ENCODE measurements at places on chromosomes 16 and 17.

GRCh38 chr17:5096731-5097100 is 15.0 kb downstream of the ZNF232 start:
- no peak for DNase-seq

DNA sequence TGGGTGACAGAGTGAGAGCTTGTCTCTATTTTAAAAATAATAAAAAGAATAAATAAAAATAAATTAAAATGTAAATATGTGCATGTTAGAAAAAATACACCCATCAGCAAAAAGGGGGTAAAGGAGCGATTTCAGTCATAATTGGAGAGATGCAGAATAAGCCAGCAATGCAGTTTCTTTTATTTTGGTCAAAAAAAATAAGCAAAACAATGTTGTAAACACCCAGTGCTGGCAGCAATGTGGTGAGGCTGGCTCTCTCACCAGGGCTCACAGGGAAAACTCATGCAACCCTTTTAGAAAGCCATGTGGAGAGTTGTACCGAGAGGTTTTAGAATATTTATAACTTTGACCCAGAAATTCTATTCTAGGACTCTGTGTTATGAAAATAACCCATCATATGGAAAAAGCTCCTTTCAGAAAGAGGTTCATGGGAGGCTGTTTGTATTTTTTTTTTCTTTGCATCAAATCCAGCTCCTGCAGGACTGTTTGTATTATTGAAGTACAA is 8.5 kb downstream of the STH start:
- no peak for DNase-seq

DNA sequence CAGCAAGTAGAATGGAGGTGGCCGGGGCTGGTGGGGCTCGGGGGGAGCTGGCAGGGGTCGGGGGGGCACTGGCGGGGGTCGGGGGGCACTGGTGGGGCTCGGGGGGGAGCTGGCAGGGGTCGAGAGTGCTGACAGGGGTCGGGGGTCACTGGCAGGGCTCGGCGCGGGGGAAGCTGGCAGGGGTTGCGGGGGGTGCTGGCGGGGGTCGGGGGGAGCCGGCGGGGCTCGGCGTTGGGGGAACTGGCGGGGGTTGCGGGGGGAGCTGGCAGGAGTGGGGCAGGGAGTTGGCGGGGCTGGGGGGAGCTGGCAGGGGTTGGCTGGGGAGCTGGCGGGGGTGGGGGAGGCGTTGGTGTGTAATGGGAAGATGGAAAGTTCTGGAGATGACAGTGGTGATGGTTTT is 25.1 kb downstream of the CCDC57 start:
- no peak for DNase-seq

GRCh38 chr17:82298538-82299421 is 18.6 kb downstream of the CD7 start:
- DNase-seq = no peak

GRCh38 chr17:9383826-9384225 is 191.8 kb downstream of the STX8 start:
- DNase-seq = no peak

GRCh38 chr16:23902748-23903414 is 67.1 kb downstream of the PRKCB start:
- DNase-seq = peak; percentile 29

- no peak for DNase-seq
These were observed 10.4 kb downstream of the CDIPT start for GRCh38 chr16:29852654-29853053.

GRCh38 chr16:48099455-48099854 is 56.3 kb downstream of the ABCC12 start:
- DNase-seq = no peak

GRCh38 chr17:66200685-66201092 is 8.8 kb upstream of the CEP112 start:
- DNase-seq = peak; percentile 79

GRCh38 chr17:18182978-18183333 is 672 bp upstream of the ALKBH5 start:
- peak; percentile 78 for DNase-seq

DNA sequence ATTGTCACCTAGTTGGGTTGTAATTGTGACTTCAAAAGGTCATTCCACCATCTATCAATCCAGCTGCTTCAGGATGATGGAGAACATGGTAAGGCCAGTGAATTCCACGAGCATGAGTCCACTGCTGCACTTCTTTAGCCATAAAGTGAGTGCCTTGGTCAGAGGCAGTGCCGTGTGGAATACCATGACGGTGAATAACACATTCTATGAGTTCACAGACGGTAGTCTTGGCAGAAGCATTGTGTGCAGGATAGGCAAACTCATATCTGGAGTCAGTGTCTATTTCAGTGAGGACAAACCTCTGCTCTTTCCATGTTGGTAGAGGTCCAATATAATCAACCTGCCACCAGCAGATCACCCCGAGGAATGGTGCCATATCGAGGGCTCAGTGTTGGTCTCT is 650.9 kb downstream of the KCNJ2 start:
- no peak for DNase-seq

DNA sequence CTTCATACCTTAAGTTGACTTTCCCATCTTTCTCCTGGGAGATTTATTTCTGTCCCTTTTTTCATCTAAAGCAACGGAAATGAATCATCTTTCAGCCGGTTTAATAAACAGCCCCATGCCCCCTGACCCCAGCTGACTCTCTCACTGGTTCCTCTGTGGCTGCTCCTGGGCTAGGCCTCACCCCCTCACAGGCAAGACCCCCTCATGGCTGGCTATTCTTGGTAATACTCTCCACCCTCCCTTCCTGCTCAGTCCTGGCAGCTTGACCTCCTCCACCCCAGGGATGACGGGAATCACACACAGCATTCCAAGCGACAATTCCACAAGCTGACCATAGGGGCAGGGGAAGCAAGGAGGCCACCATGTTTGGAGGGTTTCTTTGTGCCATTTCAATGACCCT is 1.5 kb upstream of the ADAP2 start:
- no peak for DNase-seq

- no peak for DNase-seq
These were observed 158.6 kb downstream of the AXIN2 start for GRCh38 chr17:65402513-65403496.

GRCh38 chr16:46768809-46769208 is 20.7 kb upstream of the MYLK3 start:
- no peak for DNase-seq

- DNase-seq = no peak
These were observed 219.7 kb upstream of the RPL38 start for GRCh38 chr17:73983621-73984400.

- no peak for DNase-seq
These were observed 25.0 kb upstream of the SLC38A8 start for GRCh38 chr16:84067640-84068039.

DNA sequence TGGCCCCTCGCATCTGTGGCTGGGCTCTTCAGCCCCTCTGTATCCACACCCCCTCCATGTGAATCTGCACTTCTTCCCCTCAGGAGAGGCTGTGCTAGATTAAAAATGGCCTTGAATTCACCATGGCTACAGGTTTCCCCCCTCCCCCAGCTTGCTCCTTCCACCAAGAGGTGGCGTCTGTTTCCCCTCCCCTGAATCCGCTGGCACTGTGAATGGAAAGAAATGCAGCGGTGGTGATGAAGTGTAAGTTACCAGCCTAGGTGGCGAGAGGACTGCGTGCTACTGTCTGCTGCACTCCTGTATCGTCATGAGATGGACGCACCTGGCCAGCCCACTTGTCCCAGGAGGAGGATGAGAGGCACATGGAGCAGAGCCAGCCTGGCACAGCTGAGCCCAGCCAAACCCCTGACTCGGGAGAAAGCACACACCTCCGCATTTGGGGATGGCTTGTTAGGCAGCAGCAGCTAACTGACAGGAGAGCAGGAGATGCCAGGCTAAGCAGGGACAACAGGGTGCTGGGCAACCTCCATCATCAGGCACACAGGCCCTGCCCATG is 26.2 kb downstream of the TNFRSF13B start:
- DNase-seq = no peak

- no peak for DNase-seq
These were observed 20.8 kb downstream of the FOXF1 start for GRCh38 chr16:86531191-86531545.

DNA sequence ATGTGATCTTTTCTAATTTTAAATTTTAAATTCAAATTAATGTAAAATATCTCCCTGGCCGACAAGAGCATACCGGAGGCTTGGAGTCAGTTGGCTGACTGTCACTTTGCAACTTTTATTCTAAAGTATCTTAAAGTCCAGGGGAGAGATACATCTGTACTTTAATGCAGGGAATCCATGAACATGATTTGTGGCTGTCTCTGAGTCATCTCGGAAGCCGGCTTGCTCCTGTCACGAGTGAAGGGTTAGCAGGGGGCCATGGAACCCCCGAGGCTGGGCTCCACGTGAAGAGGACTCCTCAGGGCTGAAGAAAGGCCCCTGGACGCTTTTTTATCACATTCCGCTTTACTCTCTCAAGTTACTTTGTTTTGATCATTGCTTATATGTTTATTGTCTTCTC is 13.3 kb downstream of the TVP23A start:
- no peak for DNase-seq

DNA sequence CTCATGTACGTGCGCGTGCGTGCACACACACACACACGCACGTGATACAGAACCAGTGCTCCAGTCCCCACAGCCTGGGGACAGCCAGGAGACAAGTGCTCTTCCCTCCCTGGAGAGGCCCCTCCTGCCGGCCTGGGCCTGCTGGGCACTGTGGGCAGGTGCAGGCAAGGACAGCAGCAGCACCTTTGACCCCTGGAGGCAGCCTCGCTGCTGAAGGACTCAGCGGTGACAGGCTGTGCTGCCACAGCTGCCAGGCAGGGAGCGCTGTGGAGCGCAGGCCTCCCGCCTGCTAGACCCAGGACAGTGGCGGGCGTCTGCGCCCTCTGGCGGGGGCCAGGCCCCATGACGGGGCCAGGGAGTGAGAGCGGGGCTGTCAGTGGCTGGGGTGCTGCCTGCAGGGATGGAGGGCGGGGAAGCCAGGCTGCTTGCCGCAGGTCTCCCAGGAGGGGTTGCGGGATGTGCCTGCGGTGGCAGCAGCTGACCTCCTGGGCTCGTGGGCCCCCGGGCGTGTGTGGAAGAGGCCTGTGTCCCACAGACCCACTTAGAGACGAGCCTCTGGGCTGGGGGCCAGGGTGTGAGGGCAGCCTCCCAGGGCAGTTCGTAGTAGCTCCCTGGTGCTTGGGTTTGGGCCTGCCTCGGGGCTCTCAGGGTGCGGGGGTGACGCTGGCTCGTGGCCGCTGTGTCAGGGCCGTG is 63.5 kb upstream of the PVALEF start:
- peak; percentile 75 for DNase-seq

- no peak for DNase-seq
These were observed 4.3 kb upstream of the NLRP1 start for GRCh38 chr17:5588584-5588983.

DNA sequence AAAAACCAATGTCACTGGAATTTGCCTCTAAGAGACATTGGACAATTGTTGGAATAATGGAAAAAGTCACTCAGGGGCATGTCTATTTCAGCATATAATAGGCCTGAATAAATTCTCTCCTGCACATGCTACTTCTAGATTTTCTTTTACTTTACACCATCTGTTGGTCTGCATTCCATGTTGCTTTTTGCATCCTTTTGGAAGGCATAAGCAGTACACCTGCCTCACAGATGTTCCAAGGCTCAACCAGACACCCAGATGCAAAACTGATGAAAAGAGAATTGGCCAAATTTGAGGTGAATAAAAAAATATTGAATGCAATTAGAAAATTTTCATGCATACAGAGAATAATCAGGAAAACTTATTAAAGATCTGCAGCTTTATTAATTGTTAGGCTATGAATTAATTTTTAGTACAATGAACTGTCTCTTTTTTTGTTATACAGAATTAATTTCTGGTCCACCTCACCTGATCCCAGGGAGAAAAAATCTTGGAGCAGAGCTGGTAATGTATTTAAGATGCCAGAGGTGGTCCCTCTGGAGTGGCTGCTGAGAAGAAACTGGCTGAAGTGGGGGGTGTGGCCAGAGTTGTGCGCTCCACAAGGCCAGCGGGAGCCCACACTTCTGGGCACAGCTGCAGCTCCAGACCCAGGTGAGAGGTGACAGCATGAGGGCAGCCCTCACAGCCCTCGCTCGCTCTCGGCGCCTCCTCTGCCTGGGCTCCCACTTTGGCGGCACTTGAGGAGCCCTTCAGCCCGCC is 778.6 kb downstream of the CDH11 start:
- DNase-seq = no peak

- no peak for DNase-seq
These were observed 56.7 kb downstream of the TANGO6 start for GRCh38 chr16:68900009-68900408.
